ENCODE measurements at places on chromosomes 1 and 21. TPM values are rescaled to one million over a fixed set of nuclear protein-coding genes. Genes with fewer than 3 reads are reported as not detected.

GRCh38 chr1:17861685-17862084 lies 106.6 kb downstream of the ACTL8 start:
- no peaks in the 10 kb centered on the region for H3K27me3 ChIP-seq
- H3K27ac ChIP-seq, result no peak overlapping the region
- H3K4me3 ChIP-seq, result no peak overlapping the region
- no peaks in the 10 kb centered on the region for H3K4me1 ChIP-seq
- DNase-seq, result no peak

DNA sequence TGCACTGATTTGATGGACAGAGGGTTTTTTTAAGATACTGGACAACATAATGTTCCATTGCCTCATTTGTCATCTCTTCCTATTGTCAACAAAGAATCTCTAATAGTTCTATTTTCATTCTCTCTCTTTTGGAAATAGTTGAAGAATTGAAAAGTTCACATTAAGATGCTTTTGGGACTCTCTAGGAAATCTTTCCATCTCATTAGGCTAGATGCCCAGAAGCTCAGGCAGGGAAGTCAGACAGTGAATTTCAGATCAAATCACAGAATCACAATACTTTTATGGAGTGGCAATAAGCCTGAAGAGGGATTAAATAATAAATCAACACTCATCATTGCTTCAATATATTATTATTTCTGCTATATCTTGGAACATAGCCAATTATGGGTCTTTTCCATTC lies 29.2 kb downstream of the NEGR1 start:
- H3K36me3 ChIP-seq, result no peaks in the 10 kb centered on the region
- no peak overlapping the region for H3K27ac ChIP-seq
- H3K4me3 ChIP-seq, result no peak overlapping the region
- no peaks in the 10 kb centered on the region for H3K4me1 ChIP-seq
- no peak for DNase-seq

GRCh38 chr1:53695116-53695515 lies 43.8 kb downstream of the GLIS1 start:
- DNase-seq, result no peak
- no peak overlapping the region for H3K4me3 ChIP-seq
- H3K4me1 ChIP-seq, result no peaks in the 10 kb centered on the region
- no peaks in the 10 kb centered on the region for H3K27me3 ChIP-seq
- no peak overlapping the region for H3K27ac ChIP-seq
- H3K36me3 ChIP-seq, result no peaks in the 10 kb centered on the region

DNA sequence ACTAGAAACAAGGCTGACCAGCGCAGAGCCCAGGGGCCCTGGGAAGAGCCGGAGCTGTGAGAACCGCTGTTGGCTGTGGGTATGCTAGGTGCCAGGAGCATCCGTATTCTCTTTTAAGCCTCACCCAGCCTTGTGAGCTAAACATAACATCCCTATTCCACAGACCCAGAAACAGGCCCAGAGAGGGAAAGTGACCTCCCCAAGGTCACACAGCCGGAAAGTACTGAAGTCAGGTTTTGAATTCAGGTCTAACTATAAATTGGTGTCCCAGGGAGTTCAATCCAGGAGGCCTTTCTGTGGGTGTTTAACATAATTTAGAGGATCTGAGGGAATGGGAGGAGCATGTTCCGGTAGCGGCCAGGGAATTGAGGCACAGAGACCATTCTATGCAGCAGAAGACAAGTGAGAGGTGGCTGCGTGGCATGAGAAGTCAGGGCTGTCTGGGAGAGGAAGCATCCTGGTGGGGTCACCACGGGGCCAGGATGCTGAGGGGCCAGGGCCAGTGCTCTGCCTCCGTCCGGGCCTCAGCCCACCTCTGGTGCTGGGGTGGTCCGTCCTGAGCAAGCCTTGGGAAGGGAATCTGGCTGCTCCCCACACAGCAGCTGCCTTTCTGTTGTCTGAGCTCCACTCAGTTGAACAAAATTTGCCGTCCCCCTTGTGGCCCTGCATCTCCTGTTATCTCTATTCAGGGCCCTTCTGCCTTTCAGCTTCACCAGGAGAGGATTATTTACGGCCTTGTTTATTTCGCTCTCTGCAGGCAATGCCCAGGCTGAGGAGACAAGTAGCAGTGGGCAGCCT lies 338.8 kb upstream of the VAMP3 start:
- H3K27me3 ChIP-seq, result no peaks in the 10 kb centered on the region
- no peaks in the 10 kb centered on the region for H3K4me1 ChIP-seq
- no peaks in the 10 kb centered on the region for H3K36me3 ChIP-seq
- no peak for DNase-seq
- no peak overlapping the region for H3K27ac ChIP-seq

- peaks cover 2% of the 10 kb centered on the region for H3K36me3 ChIP-seq
- H3K27ac ChIP-seq, result no peak overlapping the region
- no peak for DNase-seq
Measured at GRCh38 chr1:208101661-208102431, 142.3 kb downstream of the PLXNA2 start.

GRCh38 chr1:180950321-180950720 lies 37.6 kb downstream of the KIAA1614 start:
- H3K27me3 ChIP-seq, result no peaks in the 10 kb centered on the region
- no peak for DNase-seq
- no peaks in the 10 kb centered on the region for H3K36me3 ChIP-seq
- H3K4me3 ChIP-seq, result no peak overlapping the region
- H3K4me1 ChIP-seq, result peaks cover 9% of the 10 kb centered on the region

DNA sequence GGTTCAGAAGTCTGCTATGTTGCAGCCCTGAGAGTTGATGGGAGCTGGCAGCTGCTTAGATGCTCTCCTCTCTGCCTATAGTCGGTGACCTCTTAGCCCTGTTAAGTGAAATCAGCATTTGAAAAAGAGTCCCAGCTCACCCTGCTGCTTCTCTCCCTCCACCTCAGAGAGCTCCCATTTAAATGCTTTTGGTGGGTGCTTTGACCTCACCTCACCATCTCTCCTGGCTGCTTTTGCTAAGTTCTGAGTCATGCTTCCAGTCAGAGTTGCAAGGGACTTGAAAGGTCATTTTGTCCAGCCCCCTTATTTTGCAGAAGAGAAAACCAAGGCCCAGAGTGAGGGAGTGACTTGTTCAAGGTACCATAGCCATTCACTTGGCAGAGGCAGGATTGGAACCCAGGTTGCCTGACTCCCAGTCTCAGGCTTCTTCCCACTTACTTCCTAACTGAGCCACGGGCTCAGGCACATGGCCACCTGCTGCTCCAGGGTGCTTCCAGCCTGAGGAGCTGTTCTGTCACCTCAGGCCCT lies 3.3 kb downstream of the MAPKAPK2 start:
- no peak overlapping the region for H3K4me3 ChIP-seq
- no peak for DNase-seq
- peaks cover 33% of the 10 kb centered on the region for H3K4me1 ChIP-seq
- no peaks in the 10 kb centered on the region for H3K36me3 ChIP-seq

GRCh38 chr1:5979536-5980313 lies 12.5 kb downstream of the NPHP4 start:
- H3K4me3 ChIP-seq, result no peak overlapping the region
- no peaks in the 10 kb centered on the region for H3K4me1 ChIP-seq
- H3K27me3 ChIP-seq, result no peaks in the 10 kb centered on the region
- H3K27ac ChIP-seq, result no peak overlapping the region
- DNase-seq, result no peak
- H3K36me3 ChIP-seq, result peaks cover 35% of the 10 kb centered on the region

Gene NBPF8
- 2.9 TPM for total RNA-seq

GRCh38 chr1:93005252-93005598 lies 44.0 kb upstream of the DIPK1A start:
- no peak overlapping the region for H3K27ac ChIP-seq
- no peaks in the 10 kb centered on the region for H3K36me3 ChIP-seq
- DNase-seq, result no peak
- peaks cover 8% of the 10 kb centered on the region for H3K27me3 ChIP-seq
- peaks cover 12% of the 10 kb centered on the region for H3K4me1 ChIP-seq

Measured in esophagus squamous epithelium (tissue), 5 donors.